ENCODE measurements at places on chromosomes 3 and 15.

GRCh38 chr3:139427283-139428060, 38.0 kb upstream of the COPB2 start:
- peak; percentile 94 for DNase-seq

- DNase-seq: peak; percentile 62
Measured at GRCh38 chr3:177345049-177345972, 148.0 kb upstream of the TBL1XR1 start.

DNA sequence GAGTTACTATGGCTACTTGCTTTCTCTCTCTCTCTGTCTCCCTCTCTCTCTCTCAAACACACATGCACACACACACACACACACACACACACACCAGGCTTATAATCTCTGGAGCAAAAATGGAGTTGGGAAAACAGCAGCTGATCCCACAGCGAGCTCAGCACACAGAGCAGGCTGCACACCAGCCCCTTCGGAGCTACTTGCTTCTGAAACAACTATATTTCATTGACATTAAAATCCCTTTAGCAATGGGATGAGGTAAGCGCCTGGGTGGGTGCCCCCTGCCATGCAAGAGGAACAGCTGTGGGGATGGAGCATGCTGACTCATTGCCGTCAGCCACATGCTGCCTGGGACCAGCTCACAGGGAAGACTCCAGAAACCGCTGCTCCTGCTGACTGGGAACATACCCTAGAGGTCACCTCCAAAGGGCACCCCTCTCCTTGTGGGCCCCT, 45.7 kb downstream of the B3GNT5 start:
- peak; percentile 50 for DNase-seq

DNA sequence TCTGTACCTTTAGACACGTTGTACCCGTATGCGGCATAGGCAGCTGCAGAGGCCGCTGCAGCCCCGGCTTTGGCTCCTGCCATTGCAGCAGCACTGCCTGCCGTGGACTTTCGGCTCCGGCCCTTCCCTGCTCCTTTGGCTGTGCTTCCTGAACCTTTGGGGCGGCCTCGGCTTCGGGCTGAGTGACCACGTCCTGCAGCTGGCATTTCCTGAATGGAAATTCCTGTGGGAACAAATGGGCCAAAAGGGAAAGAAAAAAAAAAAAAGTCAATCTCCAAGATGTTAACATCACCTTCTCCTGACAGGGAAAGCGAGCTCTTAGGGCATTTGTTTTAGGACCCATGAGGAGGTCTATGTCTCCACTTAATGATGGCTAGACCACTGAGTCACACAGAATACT, 29.6 kb downstream of the CHAC1 start:
- DNase-seq: no peak

GRCh38 chr3:41035456-41036022, 163.8 kb upstream of the CTNNB1 start:
- no peak for DNase-seq

GRCh38 chr3:126488185-126488584, 12.5 kb upstream of the ZXDC start:
- DNase-seq: no peak

- DNase-seq: peak; percentile 79
Measured at GRCh38 chr3:71064291-71064955, 519.1 kb downstream of the FOXP1 start.

DNA sequence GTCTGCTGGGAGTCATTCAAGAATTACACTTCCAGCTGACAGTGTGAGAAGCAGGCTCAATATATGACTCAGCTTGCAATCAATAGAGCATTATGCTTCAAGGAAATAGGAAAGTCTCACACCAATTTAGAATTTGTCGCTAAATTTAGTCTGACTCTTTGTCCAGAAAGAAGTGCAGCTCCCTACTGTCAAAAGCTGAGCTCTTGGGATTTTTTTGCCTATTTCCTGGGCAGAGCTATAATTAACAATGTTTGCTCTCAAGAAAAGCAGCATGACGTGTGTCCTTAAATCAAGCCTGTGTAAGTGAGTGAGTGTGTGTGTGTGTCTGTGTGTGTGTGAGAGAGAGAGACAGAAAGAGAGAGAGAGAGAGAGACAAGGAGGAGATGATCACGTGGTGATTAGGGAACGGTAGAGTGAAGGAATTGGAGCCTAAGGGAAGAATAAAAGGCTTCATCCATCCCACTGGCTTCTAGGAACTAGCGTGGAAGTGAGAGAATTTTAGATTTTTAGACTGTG, 16.4 kb upstream of the SLC35G2 start:
- no peak for DNase-seq

DNA sequence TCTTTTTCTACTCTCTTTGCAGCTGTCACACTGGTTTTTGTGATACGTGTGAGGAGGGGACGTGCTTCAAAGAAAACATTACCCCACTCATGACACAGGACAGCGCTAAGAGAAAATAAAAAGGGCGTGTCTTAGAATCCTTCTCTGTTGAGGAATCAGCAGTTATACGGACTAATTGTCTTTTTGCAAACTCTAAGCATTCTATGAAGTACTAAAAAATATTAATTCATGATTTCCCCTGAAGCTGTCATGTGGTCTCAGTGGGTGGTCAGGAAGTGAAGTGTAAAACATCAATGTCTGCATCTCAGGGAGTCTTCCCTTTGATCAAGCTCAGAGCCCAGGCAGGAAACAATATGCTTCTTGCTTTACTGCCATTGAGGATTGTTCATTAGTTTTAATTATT, 117.5 kb upstream of the CRBN start:
- peak; percentile 3 for DNase-seq

DNA sequence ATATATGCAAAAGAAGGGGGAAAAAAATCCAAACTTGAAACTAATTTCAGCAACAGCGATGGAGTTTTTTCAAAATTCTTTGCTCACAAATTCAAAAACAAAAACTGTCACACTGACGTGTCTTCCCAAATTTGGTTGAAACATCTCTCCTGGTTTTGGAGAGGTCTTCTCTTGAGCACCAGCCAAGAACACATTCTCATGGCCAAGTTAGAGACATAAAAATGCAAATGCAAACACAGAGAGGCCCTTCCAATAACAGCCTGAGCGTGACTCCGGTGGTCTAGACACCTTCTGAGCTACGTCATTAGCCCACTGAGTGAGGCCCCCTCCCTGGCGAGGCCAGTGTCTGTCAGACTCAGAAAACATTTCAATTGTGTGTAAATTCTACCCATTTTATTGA, 436.0 kb upstream of the PROK2 start:
- DNase-seq: no peak

DNA sequence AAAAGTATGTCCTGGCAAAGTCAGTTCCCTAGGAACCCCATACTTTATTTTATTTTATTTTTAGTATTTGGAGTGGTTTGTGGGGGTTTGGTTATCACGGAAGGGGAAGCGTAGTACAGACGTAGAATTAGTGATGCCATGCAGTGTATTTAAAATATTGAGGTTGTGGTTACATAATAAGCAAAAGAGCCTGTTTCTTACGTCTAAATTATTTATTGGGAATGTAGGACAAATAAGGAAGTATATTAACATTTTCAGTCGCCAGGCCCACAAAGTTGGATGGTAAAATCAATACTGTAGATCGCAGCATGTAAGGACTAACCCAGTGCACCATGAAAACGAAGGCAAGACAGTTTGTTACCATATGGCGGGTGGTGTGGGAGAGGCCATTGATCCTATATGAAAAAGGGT, 558 bp downstream of the DTWD1 start:
- DNase-seq: no peak

DNA sequence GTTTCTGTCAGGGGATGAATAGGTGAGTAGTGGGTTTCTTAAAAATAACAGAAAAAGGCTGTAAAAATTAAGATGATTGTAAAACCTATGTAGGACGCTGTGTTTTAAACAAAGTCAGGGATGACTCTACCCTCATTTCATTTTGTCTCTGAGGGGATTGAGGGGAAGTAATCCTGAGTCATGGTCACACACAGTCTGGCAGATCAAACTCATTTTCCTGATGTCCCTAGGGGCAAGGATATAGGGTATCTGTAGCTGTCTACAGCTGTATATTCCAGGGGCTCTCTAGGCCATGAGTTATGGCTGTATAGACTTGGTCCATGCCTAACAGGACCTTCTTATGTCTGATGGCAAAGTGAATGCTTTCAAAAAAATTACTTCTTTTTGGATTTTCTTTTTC, 421.1 kb downstream of the PDCD6IP start:
- no peak for DNase-seq

DNA sequence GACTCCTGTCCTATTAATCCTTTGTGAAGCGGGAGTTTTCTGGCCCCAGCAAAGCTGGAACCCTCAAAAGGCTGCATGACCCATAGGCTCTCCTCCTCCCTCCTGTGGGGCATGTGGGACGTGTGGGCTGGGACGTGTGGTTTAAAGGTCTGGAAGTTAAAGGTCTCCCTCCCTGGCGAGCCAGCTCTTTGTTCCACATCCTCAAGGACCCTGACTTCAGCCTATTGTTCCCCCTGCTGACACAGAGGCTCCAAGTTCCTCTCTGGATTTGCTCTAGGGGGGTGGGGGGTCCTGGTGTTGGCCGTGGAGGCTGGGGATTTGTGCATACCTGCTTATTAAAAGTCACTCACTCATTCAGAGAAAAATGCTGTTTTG, 44.2 kb downstream of the SMAD6 start:
- DNase-seq: no peak

GRCh38 chr3:37926611-37927010, 64.0 kb upstream of the VILL start:
- DNase-seq: no peak

DNA sequence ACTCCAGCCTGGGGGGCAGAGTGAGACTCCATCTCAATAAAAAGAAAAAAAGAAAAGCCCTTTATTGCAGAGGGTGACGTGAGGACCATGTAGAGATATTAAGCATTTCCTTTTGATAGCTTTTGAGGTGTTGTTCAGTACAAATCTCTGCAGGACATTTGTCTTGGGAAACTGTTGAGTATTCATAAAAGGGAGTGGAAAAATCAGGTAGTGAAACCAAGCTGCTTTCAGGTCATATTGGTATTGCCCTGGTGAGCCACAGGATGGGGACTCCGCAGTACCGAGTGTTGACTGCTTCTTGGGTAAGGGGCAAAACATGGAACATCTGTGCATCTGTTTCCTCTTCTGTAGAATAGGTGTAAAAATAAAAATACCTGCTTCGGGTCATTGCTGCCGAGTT, 9.9 kb downstream of the ITPR1 start:
- DNase-seq: no peak

DNA sequence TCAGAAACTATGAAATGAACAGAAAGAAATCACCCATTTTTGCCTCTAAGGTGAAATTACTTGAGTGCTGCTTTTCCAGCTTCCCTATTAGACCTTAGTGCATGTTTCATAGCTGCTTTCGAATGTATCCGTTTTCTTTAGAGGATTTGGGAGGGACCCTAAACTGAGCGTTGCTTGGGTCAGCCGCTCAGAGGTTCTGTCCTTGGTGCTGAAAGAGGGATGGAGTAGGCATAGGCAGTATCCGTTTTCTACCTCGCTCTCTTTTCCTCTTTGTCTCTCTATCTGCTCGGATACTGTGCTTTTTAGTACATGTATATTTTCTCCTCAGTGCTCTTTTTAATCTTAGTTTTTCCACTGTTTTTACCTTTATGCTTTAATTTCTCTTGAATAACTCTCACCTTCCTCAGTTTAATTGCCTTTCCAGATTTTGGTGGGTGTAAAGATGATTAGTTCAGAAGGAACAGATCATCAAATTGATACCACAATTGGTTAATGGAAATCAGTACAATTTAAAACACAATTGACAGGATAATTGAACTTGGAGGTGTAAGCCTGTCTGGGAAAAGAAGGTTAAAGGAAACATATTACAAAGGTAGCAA, at the start of gene DRD3:
TSS of gene DRD3 (minus strand) at position 283 of the 599 bp plus-strand sequence. CDS start 7,060 bp downstream, outside the sequence.
- peak; percentile 92 for DNase-seq

DNA sequence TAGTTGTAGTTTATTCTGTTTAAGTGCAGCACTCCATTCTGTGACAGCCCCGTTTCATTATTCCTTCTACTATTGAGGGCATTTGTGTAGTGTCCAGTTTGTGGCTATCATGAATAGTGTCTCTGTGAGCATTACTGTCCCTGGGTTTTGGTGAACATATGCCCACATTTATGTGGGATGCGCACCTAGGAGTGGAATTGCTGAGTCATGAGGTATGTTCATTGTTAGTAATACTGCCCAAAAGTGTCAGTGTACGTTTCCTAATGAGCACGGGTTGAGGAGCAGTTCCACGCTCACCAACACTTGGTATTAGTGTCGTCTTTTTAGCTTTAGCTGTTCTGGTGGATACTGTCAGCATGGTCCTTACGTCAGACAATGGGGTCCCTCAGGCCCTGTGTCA, 131.8 kb downstream of the SLCO3A1 start:
- DNase-seq: no peak

- DNase-seq: no peak
Measured at GRCh38 chr3:48077815-48078214, 61.6 kb upstream of the MAP4 start.

GRCh38 chr3:112395181-112395895, 62.4 kb downstream of the CD200 start:
- DNase-seq: no peak

GRCh38 chr3:16536344-16536663, 22.8 kb upstream of the RFTN1 start:
- DNase-seq: no peak

DNA sequence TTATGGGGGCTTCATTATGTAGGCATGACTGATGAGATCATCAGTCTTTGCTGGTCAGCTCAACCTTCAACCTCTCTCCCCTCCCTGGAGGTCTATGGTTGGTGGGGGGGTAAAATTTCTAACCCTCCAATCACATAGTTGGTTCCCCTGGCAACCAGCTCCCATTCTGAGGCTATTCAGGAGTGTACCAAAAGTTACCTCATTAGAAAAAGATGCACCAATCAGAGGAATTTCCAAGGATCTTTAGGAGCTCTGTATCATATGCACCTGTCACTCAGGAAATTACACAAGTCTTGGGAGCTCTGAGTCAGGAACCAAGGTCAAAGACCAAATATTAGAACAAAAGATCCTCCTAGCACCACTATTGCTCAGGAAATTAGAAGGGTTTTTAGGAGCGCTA, 21.4 kb upstream of the LEO1 start:
- DNase-seq: no peak

- peak; percentile 27 for DNase-seq
Measured at GRCh38 chr3:56355570-56356185, 112.6 kb downstream of the ERC2 start.

- no peak for DNase-seq
Measured at GRCh38 chr15:64642875-64643274, 132.5 kb downstream of the RBPMS2 start.

DNA sequence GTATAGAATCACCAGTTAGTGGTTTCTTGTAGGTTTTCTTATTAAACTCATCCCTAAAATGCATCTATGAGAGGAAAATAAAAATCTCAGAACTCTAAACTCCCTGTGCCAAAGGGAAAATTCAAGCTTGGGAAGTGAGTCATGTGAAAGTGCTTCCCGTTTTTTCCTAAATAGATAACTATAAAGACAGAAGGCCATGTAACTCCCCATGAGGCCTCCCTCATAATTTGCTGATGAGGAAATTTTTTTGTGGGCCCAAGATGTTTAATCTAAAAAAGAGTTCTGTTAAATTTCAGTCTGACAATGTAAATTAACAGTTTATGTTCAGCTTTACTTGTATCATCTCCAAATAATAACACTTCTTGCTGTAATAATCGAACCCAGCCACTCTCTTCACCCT, 1273.9 kb downstream of the OTOL1 start:
- DNase-seq: no peak

DNA sequence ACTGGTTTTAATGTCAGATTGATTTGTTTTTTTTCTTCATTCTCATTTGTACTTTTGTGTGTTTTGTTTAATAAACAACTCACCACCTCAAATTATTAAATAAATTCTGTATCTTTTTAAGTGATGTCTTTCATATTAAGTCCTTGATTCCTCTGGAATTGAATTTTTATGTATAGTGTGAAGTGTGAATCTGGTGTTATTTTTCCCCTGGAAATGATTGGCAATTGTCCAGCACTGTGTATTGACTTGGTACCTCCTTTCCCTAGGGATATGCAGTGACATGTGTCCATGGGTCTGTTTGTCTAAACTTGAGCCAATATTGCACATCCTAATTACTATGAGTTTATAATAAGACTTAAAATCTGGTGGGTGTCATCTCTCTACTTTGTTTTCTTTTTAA, 2.1 kb downstream of the RNU5B-1 start:
- no peak for DNase-seq
